RPMI8226 (cell line): ENCODE measurements at places on chromosomes 1 and 21.
A peak's percentile ranks its signal among the peaks of the same experiment; 100 is the strongest.

DNA sequence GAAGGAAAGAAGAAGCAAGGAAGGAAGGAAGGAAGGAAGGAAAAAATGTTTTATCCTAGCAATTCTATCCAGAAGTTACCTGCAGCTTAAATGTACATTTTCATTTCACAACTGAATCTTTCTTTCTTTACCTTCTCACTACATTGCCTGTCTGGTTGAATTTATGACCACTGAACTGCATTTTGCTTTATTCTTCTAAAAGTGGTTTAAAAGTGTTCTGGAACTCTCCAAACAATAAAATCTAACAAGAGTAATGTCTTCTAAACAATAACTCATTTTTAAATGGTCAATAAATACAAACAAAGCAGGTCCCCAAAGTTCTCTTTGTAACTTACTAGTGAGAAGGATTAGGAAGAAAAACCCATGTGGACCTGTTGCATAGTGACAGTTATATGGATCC lies 587.5 kb upstream of the NEGR1 start:
- DNase-seq, result no peak

DNA sequence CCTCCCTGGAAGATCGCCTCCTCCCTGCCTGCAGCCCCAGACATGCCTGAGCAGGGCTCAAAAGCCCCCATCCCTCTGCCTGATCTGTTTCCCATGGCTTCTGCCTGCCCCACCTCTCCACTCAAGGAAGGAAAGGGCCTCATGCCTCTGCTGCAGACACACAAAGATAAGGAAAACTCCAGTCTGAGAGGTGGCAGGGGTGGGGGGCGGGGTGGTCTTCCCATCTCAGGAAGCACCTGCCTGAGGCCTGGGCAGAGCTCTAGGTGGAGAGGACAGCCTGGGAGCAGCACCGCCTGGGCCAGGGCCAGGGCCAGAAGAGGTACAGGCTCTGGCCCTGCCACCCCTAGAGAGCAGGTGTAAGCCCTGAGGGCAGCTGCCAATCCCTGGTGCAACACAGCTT lies 4.1 kb upstream of the GJB3 start:
- no peak for DNase-seq

GRCh38 chr1:92493139-92493538 lies 6.4 kb upstream of the GFI1 start:
- DNase-seq, result no peak

GRCh38 chr1:80893115-80893514 lies 907.6 kb upstream of the ADGRL2 start:
- no peak for DNase-seq

DNA sequence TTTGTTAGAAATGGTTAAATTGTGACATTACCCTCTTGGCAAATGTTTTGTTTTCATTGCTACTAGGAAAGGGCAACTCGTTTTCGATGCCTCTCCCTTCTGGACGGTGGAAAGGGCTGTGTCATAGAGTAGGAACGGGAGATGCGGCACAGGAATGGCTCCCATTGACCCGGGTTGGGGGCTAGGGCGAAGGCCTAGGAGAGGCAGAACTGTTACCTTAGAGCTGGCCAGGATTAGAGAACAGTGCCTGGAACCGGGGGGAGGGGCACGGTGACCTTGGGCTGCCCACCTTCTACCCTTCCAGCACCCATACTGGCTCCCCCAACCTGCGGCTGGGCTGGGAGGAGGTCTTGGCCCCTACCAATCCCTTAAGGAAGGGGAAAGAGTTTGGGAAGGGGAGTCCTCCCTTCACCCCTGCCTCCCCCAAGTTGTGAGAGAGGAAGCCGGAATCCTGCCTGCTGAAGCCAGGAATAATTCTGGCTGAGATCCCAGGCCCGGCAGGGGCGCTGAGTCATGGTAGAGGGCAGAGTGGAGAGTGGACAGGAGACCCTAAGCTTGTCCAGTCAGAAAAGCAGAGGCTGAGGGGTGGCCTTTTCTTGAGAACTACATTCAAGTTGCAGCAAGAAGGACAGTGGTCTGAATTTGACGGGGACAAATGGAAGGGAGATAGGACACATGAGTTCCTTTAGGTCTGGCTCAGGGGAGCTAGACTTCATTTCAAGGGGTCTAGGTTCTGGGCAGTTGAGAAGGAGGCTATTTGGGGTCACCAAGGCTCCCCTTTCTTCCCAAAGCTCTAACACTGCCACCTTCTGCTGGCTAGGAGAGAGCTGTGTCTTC lies 8.2 kb downstream of the LMNA start:
- no peak for DNase-seq

DNA sequence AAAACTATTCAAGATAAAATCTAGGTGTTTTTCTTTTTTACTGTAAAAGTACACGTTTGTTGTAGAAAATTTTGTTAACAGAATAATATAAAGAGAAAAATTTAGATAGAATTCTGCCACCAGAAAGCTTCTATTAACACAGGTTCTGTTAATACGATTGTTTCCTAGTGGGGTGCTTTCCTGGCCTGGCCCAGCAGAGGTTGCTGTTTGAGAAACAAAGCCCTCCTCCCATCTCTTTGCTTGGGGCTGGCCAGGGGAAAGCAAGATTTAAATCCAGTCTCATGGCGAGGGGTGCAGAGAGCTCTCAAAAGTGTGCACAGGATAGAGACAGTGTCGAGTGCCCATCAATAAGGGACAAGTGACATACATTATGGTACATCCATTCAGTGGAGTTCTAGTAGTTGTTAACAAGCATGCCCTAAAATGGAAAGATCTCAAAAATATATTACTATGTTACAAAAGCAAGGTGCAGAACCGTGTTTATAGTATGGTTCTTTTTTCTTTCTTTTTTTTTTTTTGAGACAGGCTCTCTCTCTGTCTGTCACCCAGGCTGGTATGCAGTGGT lies 14.6 kb upstream of the ACBD3 start:
- peak; percentile 48 for DNase-seq

- no peak for DNase-seq
Measured at GRCh38 chr1:17198476-17199258, 6.3 kb upstream of the PADI1 start.

- DNase-seq, result no peak
Measured at GRCh38 chr1:159091607-159092031, 15.1 kb upstream of the AIM2 start.

- DNase-seq, result peak; percentile 54
Measured at GRCh38 chr21:21921410-21922232, 923.4 kb downstream of the NCAM2 start.

- no peak for DNase-seq
Measured at GRCh38 chr1:157195521-157196244, 57.5 kb upstream of the ETV3 start.

DNA sequence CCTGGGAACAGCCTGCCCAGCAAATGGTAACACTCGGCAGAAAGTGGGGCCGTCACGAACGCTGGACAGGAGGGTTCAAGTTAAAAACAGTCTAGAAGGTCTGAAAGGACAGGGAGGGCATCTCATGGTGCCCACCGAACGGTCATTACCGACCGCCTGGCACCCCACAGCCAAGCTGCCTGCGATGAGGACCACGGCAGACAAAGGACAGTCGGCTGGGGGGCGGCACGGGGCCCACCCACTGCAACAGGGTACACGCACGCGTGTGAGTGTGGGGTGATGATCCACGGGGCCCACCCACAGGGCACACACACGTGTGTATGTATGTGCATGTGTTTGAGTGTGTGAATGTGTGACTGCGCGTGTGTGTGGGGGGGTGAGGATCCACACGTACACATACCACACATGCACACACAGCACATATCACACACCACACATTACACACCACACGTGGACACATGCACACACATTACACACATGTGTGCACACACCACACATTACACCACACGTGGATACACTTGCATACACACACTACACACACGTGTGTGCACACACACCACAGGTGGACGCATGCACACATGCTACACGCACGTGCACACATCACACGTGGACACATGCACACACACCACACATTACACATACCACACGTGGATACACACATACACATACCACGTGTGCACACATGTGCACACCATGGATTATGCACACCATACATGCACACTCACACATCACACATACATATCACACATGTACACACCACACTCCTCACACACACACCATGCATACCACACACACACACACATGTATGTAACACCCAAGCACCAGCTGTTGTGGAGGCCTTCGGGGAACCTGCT lies 63.2 kb downstream of the SLC19A1 start:
- DNase-seq, result no peak

GRCh38 chr1:65247419-65248359 lies 61.7 kb upstream of the DNAJC6 start:
- no peak for DNase-seq

DNA sequence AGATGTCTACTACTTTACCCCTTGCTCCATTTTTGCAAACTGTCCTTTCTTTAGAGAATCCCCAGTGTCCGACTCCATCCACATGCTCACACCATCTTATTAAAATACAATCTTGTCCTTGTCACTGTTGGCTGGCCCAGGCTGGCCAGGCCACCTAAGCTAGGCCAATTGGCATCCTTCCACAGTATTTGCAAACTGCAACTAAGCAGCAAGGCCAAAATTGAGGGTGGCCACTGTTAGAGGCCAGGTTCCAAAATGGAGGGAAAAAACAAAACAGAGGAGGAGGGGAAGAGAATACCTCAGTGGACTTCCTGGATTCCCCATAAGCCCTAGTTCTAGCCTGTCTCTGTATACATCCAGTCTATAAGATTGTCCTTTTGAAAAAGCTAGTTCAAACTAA lies 4.3 kb downstream of the FAM89A start:
- no peak for DNase-seq

DNA sequence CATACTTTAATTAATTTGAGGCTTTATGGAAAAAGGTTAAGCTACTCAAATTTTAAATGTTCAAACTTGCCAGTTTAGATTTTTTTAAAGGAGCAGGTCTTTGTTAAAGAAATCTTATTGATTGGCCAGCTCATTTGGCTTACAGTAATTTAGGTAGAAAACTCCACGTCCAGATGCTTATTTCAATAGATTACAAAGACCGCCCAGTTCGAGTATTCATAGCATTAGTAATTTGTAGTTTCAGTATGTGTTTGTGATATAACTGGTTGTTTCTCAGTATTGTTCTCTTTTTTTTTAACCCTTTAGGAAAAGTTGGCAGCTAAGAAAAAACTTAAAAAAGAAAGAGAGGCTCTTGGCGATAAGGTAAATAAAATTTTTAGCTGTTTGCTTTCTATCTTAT lies 1.6 kb downstream of the RPF1 start:
- no peak for DNase-seq

DNA sequence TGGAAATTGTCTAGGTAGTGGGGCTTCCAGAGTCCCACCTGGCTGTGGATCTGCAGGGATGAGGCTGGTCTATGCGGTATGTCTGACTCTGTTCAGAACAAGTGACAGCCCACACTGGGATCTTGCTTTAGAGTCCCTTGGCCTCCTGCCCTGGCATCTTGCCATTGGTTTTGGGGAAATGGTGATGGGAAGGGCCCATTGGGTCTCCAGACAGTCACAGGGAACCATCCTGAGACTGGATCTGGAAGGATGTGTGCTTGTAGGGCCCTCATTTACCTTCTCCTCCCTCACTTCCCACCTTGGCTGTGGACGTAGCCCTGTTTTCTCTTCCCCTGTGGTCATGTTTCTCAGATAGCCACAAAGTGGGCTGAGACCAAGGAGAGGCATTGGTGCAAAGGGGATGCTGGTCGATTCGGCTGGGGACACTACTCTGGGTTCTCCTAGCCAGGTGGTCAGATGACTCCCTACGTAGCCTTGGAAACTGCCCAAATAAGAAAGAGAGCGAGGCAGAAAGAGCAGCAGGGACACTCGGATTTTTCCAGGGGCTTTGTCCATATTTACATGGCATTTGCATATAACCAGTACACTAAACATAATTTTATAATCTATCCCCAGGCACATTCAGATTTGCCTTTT lies 15.1 kb downstream of the SOX13 start:
- peak; percentile 22 for DNase-seq

- DNase-seq, result no peak
Measured at GRCh38 chr1:244301595-244302130, 150.0 kb downstream of the ADSS2 start.

GRCh38 chr1:164320790-164321731 lies 237.9 kb upstream of the PBX1 start:
- no peak for DNase-seq
